ENCODE measurements at places on chromosomes 2 and 18.
A peak's percentile ranks its signal among the peaks of the same experiment; 100 is the strongest.

DNA sequence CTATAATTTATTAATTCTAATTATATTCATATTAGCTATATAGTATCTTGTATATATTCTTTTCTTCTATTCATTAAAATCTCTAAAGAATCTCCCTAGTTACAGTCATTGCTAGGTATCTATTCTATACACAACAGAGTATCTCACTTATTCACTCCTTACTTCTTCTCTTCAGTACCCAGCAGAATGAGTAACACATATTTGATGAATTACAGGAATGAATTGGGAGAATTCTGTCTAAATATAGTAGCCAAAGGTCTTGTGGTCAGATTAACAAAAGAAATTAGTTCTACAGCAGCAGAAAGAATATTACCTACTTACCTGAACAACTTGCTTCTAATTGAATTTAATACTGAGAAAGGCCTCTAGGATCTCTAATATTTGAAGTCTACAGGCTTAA lies 758.0 kb upstream of the ZEB2 start:
- DNase-seq: no peak

DNA sequence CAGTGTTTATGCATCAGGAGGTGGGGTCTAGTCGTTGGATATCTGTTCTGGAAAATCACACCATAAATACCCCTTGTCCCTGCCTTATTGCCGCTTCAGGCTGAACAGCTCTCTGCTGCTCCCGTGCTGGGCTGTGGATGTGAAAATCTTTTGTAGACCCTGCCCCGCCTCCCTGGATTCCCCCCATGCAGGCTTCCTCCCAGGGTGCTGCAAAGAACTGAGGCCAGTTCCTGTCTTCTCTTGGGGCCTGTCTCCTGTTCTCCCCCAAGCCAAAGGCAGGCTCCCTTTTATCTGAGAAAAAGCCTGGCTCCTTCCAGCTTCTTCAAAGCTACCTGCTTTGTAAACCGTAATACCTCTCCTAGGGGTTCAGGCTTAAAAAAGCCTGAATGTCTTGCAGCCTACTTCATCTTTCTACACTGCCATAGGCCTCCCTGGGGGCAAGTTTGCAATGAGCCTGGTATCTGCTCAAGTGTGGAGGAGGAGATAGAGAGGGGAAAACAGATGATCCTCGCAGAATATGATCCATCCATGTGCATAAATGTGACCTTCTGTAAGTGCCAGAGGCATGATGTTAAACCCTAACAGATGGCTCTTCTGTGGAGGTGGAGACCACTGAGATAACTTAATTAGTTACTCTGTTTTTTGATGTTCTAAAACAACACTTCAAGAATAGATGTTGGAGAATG lies 55.3 kb downstream of the VWA3B start:
- no peak for DNase-seq

GRCh38 chr2:237421542-237422116 lies 7.7 kb upstream of the COL6A3 start:
- DNase-seq: peak; percentile 88

- DNase-seq: no peak
Measured at GRCh38 chr18:38563396-38563980, 997.9 kb upstream of the CELF4 start.

GRCh38 chr2:101883860-101884259 lies 107.9 kb upstream of the IL1R2 start:
- DNase-seq: no peak

DNA sequence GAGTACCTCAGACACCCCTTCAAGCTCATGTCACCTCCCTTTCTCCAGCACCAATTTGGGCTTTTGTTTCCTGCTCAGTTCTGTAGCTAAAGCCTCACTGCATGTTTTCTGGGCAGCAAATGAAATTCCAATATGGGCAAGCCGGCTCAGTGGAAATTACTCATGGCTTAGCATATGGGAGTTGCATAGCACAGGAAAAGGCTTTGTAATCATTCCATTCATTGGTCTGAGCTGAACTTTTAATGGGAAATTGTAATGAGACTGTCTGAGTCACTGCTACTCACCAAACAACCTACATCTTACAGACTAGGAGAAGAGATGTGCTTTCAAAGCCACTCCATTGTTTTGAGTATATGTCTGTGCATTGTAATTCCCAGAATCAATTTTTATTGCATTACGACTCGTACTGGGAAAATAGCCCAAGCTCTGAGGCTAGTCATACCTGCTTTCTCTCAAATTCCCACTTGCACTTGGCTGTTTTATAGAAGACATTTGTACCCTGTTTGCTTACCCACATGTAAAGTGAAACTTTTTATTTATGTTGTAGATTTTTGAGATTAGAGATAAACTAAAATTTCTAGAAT lies 139.5 kb upstream of the LRATD1 start:
- no peak for DNase-seq

DNA sequence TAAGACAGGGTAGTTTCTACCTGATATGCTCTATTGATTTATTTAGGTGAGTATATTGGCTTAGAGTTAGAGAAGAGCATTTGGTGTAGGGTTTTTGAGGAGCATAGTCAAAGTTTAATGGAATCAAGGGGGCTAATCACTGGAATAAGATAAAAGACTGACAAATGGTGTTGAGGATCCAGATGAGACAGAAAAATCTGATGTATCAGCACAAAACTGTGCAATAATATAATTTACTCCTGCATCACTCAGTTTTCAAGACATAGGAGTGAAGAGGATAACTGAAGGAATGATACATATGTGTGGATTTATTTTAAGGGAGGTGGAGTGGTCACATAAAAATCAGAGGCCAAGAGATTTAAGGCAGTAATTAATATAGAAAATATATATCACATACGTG lies 339.2 kb downstream of the NYAP2 start:
- no peak for DNase-seq

- DNase-seq: peak; percentile 86
Measured at GRCh38 chr2:233165895-233166661, 85.4 kb upstream of the ATG16L1 start.

Data from Right ventricle myocardium superior (tissue), 1 donor.